ENCODE measurements at places on chromosomes 3 and 15.
A peak's percentile ranks its signal among the peaks of the same experiment; 100 is the strongest.

DNA sequence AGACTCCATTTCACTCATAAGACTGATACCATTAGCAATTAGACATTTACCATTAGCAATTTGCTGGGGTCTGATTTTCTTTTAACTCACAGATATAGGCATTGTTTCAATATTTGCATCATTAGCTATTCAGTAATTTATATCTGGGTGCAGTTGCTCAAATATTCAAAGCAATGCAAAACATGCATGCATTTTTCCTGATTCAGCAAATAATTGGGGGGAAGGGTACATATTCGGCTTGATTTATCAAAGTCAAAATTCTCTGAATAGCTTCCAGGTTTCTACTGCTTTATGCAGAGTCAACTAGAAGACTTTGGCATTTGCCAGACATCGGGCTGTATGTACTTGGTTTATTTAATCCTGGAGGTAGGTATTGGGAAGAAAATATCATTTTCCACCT lies 315.6 kb upstream of the NR2F2 start:
- no peak for DNase-seq

- peak; percentile 69 for DNase-seq
Observed at GRCh38 chr15:26771578-26772153, 1.2 kb downstream of the GABRB3 start.

DNA sequence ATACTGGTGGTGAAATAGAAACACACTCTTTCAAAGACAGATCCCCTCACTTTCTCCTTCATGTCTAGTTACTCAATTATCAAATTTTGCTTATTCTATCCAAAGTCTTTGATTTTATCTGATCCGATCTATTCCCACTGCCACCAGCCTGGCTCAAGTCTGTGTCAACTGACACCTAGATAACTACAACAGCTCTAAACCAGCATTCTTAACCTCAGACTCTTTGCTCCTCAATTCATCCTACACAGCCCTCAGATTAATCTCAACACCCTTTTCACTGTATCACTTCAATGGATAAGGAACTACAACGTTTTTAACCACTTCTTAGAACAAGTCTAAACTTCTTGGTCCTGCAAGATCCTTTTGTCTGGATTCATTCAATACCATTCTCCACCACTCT lies 9.1 kb downstream of the KPNA1 start:
- no peak for DNase-seq

GRCh38 chr15:32796856-32797255 lies 79.1 kb downstream of the GREM1 start:
- DNase-seq, result no peak

- peak; percentile 54 for DNase-seq
Observed at GRCh38 chr3:42300013-42300412, 34.0 kb upstream of the CCK start.

DNA sequence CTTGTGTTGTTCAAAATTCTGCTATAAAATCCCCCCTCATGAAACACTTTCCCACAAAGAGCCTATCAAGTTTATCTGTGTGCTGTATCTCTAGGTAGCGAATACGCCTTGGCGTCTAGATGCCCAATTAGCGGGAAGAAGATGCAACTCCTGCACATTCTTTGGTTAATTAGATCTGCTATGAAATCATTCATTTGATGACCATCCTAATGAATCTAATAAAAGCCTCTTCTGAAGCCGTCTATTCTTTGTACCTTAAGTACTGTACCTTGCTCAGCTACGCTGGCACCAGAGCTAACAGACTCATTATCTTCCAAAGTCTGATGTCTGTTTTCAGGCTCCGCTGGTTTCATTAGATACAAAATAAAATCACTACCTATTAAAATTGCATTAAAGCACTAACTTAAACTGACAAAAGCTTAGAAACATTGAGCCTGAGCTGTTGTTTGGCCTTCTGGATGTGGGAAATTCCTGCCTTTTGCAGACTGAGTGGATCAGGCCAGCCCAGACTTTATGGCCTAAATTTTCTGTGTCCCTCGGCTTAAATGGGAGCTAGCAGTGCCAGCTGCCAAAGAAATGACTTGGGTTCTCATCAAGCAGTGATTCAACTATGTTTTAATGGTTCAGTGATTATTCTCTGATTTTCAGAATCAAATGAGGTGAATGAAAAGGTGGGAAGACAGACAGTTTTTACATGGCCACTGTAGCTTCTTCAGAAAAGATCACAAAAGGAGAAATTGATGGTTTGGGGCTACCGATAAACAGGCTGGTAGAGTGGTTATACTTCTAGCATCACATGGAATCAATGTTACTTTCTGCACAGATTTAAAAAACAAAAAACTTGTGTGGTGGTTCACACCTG lies 28.4 kb upstream of the CHST2 start:
- DNase-seq, result no peak

- DNase-seq, result no peak
Observed at GRCh38 chr15:85587707-85588411, 206.9 kb downstream of the KLHL25 start.

DNA sequence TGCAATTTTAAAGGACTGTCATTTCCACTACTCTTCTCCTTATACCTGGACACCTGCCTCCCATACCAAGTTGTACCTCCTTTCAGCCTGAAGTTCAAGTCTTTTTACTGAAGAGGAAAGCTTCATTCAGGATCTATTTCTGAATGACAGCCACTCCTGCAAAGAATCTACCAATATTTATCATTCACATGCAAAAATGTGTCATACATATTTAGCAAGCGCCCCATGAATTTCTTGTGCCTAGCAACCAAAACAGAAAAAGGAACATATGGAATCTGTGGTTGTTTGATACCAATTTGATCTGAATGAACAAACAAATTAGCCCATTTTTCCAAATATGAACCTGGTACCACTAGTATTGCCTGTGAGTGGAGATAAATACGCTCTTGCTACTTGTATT lies 16.8 kb downstream of the GJD2 start:
- no peak for DNase-seq

GRCh38 chr3:29335438-29335837 lies 54.6 kb downstream of the RBMS3 start:
- DNase-seq, result peak; percentile 94

DNA sequence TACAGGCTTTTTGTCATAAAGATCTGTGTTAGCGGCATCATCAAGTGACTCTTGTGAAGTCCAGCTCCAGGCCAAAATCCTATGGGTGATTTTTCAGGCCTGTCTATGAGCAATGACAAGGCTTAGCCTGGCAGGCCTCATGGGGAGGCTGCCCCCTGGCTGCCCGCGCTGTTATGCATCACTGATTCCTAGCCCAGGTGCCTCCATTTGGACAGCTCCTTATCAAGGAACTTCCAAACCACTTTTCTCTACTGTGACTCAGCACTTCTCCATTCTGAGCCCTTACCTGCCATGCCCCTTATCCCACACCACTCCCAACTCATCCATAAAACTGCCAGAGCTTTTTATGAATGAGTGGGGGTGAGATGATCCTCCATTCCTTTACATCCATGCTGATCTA lies 91.5 kb upstream of the C3orf80 start:
- DNase-seq, result no peak

DNA sequence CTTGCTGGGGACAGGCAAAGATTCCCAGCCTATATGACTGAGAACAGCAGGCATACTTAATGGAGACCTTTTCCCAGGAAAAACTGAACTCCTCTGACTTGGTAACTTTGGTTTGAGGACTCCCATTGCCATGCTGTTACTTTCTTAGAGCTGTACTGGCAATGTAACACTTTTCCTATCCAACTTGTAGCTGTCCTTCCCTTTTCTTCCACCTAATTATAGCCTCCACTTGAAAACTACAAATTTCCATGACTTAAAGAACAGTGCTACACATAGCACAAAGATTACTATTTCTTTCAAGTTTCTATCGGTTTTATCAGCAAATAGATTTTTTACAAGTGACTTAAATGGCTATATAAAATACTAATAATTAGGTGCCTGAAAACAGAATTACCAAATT lies 116.9 kb downstream of the GSK3B start:
- DNase-seq, result no peak

- no peak for DNase-seq
Observed at GRCh38 chr3:50028346-50028745, 60.4 kb upstream of the RBM5 start.

DNA sequence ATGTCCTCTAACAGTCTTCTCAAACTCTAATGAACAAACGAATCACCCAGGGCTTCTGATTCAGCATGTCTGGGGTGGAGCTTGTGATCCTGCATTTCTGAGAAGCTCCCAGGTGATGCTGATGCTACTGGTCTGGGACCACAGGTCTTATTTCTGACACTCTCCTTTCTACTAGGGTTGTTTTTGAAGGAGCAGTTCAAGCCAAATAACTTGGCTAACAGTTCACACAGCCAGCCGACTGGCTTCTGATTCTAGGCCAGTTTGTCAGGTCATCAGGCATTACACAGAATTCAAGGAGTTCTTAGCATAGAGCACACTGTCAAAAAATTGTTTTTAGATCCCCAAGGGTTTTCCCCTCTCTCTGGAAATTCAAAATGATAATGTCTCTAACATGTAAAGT lies 100.7 kb downstream of the TIGIT start:
- no peak for DNase-seq

GRCh38 chr3:173584093-173584837 lies 186.7 kb downstream of the NLGN1 start:
- peak; percentile 66 for DNase-seq

- peak; percentile 21 for DNase-seq
Observed at GRCh38 chr3:147384210-147385058, 21.9 kb downstream of the ZIC4 start.

DNA sequence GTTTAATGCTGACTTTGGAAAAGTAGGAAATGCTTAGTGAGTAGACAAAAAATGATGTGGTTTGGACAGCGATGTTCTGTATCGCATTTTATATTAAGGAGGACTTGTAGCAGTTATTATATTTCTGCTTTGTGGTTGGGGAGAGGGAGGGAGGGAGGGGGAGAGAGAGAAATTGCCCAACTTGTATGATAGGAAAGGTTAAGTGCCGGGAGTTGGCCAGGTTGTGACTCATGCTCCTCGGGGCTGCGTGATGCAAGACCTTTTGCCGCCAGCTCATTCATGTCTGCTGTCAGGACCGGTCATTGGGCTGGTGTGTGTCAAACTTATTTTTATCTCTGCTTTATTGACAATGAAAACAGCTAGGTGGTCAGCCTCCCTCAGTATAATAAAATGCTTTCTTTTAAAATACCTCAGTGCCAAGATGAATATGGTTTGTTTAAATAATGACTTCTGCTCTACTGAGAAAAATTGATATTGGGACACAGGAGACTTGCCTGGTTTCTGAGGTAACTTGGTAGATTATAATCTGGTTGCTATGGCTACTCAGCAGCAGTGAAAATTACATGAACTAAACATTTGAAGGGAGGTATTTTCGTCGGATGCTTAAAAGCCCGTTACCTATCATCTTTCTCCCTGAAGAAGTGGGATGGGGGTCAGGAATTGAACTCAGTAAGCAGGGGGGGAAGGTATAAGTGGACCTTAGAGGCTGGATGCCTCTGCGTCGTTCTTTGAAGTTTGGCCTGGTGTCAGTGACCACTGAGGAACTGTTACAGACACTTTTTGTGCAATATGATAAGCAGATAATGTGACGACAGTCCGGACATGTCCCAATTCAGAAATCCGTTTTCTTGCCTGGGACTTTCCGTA lies 90.7 kb downstream of the FNDC3B start:
- DNase-seq, result peak; percentile 81

DNA sequence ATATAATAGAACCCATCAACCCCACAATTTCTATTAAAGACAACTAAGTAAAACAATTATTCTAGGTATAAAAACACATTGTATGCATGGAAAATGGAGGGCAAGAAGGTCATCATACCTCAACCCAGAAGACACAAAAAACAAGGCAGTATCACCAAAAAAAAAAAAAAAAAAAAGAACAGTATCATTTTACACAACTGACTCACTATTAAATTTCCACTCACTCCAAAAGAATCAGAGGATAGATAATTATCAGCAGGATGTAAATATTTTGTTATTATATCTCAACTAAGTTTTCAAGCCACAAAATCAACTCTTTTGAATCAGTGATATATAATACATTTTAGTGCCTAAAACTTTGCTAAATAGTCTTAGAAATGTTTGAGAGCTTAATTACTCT lies 55.0 kb downstream of the CLASP2 start:
- DNase-seq, result no peak

DNA sequence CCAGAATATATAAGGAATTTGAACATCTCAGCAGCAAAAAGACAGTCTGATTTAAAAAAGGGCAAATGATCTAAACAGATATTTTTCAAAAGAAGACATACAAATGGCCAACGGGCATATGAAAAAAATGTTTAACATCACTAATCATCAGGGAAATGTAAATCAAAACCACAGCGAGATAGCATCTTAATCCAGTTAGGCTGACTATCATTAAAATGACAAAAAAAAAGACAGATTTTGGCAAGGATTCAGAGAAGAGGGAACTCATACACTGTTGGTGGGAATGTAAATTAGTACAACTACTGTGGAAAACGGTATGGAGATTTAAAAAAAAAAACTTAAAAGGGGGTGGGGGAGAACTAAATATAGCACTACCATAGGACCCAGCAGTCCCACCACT lies 47.9 kb downstream of the RNF13 start:
- DNase-seq, result no peak

DNA sequence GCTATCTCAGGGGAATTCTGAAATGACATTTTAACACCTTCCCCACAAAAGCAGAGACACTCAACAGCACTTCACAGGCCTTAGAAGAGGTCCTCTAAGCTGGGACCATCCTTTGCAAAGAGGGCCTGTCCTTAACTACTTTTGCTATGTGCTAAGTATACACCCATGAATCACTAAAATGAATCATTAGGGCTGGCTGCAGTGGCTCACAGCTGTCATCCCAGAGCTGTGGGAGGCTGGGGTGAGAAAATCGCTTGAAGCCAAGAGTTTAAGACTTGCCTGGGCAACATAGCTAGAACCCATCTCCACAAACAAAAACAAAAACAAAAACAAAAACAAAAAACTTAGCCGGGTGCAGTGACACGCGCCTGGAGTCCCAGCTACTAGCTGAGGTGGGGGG lies 53.9 kb upstream of the MELTF start:
- no peak for DNase-seq

GRCh38 chr3:173920386-173920785 lies 522.8 kb downstream of the NLGN1 start:
- DNase-seq, result no peak

DNA sequence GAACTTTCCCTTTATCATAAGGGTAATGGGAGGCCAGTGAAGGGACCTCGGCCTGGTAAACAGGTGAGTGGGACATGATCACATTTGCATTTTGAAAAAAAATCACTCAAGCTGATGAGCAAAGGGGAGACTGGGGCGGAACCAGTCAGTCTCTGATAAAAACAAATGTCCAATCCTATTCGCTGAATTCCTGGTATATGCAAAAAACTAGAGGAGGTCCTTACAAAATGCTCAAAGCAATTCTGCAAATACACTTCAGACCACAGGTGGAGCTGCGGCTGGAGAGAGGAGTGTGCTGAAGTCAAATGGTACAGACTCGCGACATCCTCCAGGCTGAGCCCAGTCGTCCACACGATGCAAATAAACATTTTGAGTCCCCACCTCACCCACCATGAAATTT lies 166.7 kb downstream of the FOXP1 start:
- DNase-seq, result no peak

- DNase-seq, result peak; percentile 63
Observed at GRCh38 chr3:52317208-52318000, 1.3 kb downstream of the DNAH1 start.

DNA sequence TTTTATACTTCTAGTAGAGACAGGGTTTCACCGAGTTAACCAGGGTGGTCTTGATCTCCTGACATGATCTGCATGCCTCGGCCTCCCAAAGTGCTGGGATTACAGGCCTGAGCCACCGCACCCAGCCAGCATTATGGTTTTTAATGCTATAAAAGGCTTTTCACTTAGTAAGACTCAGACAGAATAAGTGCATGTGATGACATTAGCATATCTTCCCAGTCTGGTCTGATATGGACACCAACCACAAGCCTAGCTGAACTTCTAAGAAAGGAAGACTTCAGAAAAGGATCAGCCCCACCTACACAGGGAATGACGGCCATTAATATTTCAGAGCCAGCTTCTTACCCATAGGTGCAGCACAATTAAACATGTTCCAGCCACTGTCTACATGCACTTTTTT lies 27.0 kb downstream of the GRK7 start:
- DNase-seq, result no peak

Data from left hindlimb (tissue), 1 donor.